ENCODE measurements at places on chromosomes 1 and 21.

- no peak for DNase-seq
Measured at GRCh38 chr1:101308935-101309333, 72.1 kb downstream of the S1PR1 start.

DNA sequence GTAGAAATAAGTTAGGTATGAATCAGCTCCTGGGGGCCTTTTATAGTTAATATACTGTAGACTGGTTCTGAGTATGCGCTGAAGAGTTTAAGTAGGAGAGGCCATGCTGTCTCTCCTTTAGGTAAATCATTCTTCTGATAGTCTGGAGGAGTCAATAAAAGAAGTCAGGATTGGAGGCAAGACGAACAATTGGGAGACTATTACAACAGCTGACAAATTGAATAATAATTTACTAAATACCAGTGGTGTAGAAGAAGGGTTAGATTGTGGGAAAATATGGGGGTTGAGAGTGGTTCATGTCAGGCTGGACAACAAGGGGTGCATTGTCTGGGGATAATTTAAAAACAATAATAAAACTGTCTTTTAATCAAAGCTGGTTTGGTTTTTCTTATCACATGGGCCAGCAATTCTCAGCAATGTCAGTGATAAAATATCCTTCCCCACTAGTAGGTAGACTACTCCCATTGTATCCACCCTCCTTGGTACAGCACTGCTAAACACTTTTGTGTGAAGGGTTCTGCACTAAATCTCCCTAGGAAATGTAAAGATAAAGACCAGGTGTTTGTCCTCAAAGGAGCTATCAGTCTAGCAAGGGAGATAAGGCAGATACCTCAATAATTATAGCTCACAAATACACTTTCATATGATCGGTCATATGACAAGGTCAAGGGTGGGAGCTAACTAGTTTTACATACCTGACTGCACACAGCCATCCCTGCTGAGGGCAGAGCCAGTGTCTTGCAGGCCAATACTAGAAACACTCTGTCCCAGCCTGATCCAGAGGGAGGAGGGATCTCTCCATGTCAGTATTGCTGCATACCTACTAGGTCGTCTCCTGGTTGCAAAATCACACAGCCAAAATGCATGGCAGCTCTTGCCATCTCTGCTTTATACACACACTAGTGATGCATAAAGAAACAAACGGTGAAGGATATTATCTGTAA is 299.7 kb downstream of the VAV3 start:
- DNase-seq = no peak

DNA sequence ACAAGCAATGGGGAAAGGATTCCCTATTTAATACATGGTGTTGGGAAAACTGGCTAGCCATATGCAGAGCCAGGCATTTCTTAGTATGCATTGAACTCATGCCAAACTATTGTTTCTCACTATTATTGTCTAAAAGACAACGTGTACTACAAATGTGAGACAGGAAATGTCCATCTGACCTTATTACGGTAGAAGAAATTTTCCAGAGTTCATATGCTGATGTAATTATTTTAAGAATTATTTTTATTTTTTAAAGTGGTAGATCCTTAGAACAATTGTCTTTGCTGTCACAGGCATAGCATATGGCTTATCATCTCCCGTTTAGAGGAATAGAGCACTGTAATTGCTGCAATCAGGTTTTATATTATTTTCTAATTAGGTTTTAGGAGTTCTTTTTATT is 75.2 kb upstream of the S1PR1 start:
- no peak for DNase-seq

DNA sequence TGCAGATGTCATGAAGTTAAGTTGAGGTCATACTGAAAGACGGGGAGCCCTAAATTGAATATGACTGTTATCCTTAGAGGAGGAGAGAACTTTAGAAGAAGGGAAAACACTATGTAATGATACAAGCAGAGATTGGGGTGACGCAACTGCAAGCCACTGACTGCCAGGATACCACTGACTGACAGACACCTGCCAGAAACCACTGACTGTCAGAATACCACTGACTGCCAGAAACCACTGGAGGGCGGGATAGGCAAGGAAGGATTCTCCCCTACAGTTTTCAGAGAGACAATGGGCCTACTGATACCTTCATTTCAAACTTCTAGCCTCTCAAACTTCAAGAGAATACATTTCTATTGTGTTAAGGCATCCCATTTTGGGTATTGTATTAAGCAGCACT is 388.7 kb downstream of the USH2A start:
- no peak for DNase-seq

- DNase-seq = no peak
Measured at GRCh38 chr1:175167861-175168260, 24.7 kb downstream of the KIAA0040 start.
